ENCODE measurements at places on chromosomes 1 and 21.

GRCh38 chr1:31814631-31815306, 1.1 kb downstream of the SPOCD1 start:
- no peak for DNase-seq

GRCh38 chr1:196425513-196425912, 182.7 kb downstream of the KCNT2 start:
- DNase-seq = no peak

DNA sequence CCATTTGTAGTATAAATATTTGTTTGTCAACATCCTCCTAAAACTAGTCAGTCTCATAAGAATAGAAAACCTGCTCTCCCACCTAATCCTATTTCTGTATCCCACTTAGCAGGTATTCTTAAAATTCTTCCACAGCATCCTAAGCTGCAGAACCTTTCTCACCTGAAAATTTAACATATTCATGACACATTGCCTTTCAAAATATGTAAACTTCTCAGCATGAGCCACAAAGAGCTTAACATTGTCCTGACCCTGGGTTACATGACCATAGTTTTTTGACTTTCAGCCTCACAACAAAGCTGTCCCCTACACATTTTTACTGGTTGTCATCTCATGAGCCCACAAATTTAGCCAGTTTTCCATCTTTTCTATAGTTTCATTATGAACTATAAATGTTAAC, 712.1 kb downstream of the LTN1 start:
- DNase-seq = no peak

DNA sequence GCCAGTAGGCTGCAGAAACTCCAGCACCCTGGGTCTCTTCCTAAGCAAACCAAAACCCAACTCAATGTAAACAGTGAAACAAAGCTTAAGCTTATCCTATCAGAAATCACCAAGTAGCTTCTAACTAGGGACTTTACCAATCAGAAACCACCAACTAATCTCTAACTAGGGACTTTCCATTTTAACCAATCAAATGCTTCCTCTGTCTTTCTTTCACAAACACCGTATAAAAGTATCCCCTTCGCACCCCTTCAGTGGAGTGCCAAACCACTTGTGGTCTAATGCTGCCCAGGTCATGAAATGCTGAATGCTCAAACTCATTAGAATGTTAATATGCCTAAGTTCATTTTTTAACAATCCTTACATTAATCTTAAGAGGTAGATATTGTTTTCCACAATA, 250.5 kb upstream of the DUSP10 start:
- DNase-seq = no peak

DNA sequence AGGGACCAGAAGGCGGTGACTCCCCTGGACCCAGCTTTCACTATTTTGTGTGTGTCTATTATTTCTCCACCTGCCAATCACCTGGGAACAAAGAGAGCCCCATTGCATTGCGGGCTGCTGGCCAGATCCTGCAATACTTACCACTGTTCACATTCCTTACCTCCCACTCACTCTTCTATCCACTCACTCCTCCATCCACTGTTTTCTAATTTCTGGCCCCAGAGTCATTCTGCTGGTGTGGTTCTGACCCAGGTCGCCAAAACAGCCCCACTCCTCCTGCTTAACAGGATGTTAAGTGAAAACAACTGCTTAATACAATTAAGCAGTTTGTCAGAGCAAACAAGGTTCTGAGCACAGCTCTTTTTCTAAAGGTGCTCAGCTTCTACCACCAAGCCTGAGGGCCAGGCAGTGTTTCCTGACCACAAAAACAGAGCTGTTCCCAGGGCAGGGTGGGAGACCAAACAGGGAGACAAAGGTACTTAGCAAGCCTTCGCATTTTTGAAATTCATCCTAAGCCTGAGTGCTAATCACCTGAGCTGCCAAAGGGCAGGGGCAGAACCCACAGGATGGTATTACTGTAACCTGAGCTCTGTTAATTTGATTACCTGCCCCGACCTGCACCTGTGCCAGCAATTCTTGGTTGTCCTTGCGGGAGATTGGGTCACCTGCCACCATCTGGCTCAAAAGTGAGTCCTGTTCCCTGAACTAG, 38.5 kb upstream of the EFCAB14 start:
- no peak for DNase-seq

- DNase-seq = no peak
Observed at GRCh38 chr21:42547906-42548365, 34.3 kb downstream of the SLC37A1 start.

GRCh38 chr1:51414811-51415210, 84.4 kb upstream of the TTC39A start:
- no peak for DNase-seq

DNA sequence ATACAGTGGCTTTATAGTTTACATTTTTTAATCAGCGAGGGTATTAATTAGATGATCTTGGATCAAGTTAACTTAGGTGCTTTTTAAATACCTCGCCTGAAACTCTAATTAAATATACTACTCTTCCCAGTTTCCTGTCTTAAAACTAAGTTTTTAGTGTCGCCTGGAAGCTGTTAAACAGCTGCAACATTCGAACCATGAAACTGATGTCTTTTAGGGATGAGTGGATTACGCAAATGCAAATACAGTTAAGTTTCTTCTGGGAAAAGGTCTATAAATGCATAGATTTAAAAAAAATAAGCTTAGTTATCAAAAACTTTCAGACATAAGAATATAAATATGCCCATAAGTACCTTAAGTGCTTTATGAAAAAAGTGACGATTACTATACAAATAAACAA, 228.3 kb downstream of the PTPRC start:
- no peak for DNase-seq

All from OCI-M1 (cell line).